ENCODE measurements at places on chromosomes 7 and 10.

DNA sequence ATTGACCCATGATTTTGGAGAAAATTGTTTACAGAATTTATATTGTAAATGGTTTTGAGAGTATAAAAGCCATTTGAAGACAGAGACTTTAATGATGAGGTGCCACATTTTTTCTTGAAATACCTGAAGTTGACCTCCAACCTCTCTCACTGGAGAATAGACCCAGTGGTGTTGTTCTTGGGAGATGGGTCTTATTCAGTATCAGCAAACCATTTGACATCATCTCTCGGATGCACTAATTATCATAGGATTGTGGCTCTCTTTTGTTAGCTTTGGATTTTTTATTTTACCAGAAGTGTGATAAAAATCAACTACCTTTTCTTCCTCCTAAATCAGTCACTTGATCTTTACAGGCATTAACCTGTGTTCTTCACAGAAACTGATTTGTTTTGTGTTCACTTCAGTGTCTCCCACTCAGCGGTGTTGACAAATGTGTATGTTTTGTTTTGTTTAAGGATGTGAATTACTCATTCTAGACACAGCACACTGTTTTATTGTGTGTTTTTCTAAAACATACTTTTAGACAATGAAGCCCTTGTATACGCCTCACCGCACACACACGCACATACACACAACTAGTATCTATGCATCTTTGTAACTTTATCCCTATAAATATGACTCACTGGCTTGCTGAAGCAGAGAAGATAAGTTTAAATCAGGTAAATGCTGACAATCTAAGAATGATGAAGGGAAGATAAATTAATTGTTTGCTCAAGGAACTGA lies 455.6 kb downstream of the INHBA start:
- DNase-seq = no peak

- no peak for DNase-seq
Measured at GRCh38 chr7:84187813-84188510, 6.6 kb downstream of the SEMA3A start.

GRCh38 chr7:39184391-39184790 lies 206.7 kb downstream of the POU6F2 start:
- no peak for DNase-seq

- DNase-seq = no peak
Measured at GRCh38 chr10:88582411-88582805, 710 bp downstream of the RNLS start.

- no peak for DNase-seq
Measured at GRCh38 chr10:113095419-113096127, 145.5 kb downstream of the TCF7L2 start.

- no peak for DNase-seq
Measured at GRCh38 chr10:2890093-2890492, 177.3 kb upstream of the PFKP start.

DNA sequence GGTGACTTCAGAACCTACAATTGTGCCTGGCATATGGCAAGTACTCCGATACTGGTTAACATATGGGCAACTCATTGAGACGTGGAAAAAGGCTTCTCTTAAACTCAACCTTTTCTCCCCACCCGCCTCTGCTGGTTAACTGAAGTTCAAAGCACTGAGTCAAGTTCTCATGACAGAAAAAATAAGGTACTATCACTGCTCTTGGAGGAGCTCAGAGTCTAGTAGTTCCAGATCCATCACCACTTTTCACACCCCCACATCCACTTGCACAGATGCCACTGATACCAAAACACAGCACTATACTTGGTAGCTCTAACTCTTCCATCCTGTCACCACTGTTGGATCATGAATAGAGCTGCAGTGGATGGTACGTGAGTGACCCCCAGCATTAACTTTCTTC lies 36.2 kb downstream of the CCDC6 start:
- no peak for DNase-seq

DNA sequence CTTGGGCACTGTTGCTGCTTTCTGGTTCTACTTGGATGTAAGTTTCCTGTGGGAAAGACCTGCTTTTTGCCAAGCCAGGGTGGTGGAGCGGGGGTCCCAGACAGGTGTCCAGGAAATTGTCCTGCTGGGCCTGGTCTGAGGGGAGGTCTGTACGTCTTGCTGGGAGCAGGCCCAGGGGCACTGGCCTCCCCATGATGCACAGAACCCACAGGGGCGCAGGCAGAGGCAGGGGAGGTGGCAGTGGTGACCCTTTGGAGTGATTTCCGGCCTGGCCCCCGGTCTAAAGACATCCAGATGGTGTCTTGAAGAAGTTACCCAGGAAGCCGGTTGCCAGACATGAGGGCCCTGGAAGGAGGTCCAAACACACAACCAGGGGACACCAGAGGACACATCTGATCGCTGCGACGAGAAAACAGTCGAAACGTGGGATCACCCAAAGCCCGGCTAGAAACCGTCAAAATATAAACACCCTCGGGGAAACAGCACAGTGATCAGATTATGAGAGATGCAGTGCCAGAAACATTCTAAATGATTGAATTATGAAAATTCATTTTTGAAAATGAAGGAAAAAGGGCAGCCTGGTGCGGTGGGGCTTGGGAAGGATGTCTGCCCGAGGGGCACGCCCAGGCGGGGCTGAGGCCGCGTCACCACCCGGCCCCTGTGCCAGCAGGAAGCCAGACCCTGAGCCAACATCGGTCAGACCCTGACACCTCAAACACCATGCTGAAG lies 59.6 kb downstream of the TMEM270 start:
- no peak for DNase-seq

DNA sequence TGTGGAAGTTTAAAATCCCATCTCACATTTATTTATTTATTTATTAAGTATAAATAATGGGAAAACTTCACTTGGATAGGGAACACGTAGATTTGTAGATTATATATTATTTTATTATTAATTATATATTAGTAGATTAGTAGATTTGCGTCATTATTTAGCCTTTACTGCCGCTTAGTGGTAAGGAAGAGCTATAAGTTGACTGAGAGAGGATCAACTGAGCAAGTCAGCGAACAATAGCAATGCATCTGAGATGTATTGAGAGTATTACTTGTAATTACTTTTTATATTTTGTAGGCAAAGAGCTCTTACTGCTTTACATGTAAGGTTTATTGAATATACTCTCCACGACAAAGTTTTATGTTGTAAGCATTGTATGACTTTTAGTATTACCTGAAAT lies 244.5 kb upstream of the ANKRD30A start:
- DNase-seq = no peak

- DNase-seq = no peak
Measured at GRCh38 chr7:2158331-2159175, 74.2 kb downstream of the MAD1L1 start.

GRCh38 chr7:12529971-12530710 lies 40.4 kb upstream of the SCIN start:
- DNase-seq = no peak

- DNase-seq = no peak
Measured at GRCh38 chr7:48528646-48529045, 357.4 kb downstream of the ABCA13 start.

DNA sequence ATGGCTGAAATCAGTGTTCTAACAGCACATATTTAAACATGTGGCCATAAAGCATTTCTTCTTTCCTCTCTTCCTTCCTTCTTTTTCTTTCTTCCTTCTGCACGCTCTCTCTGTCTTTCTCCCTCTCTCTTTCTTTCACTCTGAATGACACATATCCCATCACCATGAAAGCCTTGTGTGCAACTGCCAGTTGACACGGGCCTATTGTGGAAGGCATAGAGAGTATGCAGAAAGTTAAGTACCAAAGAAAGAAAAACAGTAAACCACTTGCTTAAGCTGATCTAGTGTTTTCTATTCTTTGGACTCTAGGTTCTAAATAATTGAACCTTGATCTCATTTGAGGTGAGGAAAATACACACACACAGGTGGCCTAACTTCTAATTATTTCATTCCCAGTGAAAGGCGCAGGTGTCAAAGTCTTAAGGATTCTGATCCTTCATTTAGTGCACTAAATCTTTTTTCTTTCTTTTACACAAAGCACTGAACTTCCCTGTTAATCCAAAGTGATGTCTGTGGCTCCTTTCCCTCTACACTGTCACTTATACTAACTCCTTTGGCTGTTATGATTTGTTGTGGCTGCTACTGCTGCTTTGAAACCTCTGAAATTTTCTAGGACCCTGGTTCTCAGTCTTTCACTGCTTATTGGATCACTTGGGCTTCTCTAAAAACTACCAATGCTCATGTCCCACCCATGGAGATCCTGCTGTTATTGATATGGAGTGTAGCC lies 17.7 kb downstream of the DKK1 start:
- no peak for DNase-seq

GRCh38 chr7:100486753-100487446 lies 3.2 kb downstream of the NYAP1 start:
- DNase-seq = no peak

- DNase-seq = no peak
Measured at GRCh38 chr10:7634142-7634894, 32.4 kb downstream of the ITIH5 start.

DNA sequence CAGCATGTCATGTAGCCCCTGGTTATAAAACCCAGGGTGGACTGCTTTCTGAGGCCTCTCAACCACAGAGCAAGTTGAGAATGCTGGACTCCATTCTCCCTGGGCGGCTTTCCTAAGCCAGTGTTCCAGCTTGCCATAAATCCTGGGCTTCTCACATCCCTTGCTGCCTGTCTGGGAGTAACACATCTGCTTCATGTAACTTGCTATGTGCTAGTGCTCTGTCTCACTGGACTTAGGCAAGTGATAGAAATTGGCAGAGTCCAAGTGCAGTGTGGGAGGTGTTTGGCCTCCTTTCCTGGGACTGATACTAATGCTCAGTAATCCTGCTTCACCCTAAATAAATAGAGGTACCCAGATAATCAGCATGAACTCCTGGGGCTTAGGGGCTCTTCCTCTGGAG lies 277.1 kb upstream of the POM121L12 start:
- no peak for DNase-seq

GRCh38 chr10:3787816-3788215 lies 2.8 kb upstream of the KLF6 start:
- no peak for DNase-seq

- DNase-seq = peak; percentile 74
Measured at GRCh38 chr10:13099666-13100348, at the start of gene OPTN. TSS of gene OPTN (plus strand) at chr10:13100163. CDS start at chr10:13109123, 8,960 bp downstream.

DNA sequence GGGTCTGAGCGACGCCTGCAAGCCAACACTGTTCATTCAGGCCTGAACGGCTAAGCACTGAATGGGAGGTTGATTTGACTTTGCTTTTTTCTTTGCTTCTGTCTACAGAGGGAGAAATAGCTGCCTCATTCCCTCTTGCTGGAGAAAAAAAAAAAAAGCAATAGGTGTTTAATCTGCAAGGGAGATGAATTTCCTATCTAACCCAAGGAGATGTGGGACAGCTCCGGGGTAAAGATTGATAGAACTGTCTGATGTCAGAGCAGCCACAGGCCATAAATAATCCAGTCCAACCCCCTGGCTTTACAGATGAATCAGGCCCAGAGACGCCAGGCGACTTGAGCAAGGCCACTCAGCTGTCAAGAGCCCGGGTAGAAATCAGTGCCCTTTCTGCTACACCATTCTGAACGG lies 168.0 kb downstream of the ARHGAP12 start:
- DNase-seq = no peak

DNA sequence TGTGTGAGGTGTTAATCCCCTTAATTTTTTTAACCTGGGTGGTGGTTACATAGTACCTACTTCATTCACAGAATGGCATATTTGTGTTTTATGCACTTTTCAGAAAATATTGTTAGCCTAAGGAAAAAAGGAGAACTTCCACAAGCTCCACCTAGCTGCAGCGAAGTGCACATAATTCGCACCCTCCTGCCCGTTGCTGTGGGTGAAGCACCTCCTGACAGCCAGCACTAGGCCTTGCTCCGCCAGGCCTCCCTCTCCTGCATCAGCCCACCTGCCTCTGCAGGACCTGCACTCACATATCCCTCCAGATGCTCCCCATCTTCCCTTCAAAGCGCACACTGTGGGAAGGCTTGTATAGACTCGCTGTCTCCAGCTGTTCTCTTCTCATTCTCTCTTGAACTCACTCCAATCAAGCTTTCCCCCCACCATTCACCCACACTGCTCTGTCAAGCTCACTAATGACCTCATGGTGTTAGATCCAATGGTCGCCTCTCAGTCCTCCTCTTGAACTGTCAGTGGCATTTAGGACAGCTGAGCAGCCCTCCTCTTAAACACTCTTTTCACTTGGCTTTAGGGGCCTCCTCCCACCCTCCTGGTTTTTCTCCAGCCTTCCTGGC lies 20.7 kb upstream of the GRID1 start:
- no peak for DNase-seq

DNA sequence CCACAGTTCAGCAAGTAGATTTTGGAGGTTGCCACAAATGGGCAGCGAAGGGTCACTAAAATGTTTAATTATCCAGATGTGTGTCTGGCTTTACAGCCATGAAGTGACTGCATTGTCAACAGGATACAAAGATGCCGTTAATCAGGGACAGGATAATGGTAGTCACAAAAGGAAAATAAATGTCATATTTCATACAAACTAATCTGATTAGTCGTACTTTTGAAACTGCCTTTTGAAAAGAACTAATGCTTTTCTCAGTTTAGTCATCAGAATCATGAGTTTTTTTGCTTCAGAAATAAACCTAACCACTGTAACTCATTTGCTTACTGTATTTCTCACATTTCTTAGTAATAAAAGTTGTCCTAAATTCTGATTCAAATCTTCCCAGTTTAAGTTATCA lies 22.2 kb upstream of the WNT16 start:
- DNase-seq = no peak

DNA sequence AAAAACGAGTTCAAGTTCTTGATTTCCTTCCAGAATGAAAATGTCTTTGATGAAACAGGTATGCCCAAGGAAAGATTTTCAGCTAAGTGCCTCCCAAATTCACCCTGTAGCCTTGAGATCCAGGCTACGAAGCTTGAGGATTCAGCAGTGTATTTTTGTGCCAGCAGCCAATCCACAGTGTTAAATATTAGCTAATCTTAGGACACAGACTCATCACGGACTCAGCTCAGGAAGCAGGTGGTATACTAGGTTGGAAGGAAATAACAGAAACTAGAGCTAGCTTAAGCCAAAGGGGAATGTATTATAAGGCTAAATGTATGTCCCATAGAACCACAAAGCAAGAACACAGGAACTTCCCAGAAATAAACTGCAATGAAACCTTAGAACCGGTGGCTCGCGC lies 151.0 kb upstream of the PRSS1 start:
- no peak for DNase-seq

DNA sequence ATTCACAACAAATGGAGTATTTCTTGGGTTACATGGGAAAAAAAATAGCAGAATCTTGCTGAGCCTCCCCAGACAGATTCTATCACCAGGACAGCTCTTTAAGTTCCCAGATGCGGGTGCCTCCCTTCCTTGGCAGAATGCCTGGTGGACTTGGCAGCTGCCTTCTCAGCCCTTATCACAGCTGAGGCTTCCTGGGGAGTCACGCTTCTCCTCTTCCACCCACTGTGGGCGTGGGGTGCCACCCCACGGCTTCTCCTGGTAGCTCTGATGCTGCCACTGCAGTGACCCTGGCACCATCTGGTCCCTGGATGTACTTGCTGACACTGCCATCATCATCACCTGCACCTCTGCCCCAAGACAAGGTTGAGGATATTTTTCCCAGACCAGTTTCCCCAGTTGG lies 16.2 kb upstream of the NME8 start:
- no peak for DNase-seq

- DNase-seq = no peak
Measured at GRCh38 chr7:75776295-75776971, 4.4 kb upstream of the CCL26 start.
